Activated naive CD4-positive, alpha-beta T cell (primary cell): ENCODE measurements at places on chromosomes 3 and 15.

GRCh38 chr3:72601983-72602750 is 246.1 kb downstream of the SHQ1 start:
- DNase-seq: no peak

DNA sequence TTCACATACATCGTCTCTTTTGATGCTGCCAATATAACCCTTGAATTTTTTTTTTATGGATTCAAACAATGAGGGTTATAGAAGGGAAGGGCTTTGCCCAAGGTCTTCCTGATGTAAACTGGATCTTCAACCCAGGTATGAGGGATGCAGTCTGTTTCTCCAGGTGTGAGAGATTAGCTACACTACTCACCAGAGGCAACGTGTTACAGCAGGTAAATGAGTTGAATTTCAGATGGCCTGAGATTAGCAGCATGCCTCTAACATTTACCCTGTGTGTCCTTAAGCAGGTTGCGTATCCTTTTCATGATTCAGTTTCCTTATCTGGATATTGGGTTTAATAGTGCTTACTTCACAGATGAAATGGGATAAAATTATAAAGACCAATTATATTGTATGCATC is 1.9 kb downstream of the RTP4 start:
- no peak for DNase-seq

DNA sequence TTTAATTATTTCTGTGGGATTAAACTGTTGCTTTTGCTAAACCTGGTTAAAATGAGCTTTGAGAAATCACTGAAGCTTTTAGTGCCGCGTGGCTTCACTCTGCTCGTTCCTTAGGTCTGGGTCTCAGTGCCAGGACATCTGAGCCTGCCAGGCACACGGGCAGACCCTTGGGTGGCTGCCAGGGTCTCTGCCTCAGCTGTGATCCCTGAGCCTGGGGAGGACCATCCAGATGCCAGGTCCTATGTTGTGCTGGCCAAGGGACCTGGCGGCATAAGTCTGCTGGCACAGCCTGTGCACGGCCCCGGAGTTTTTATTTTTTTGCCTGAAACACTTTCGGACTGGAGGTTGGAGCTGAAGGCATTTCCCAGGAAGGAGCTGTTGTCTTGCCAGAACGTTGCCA is 328.1 kb downstream of the LRTM1 start:
- no peak for DNase-seq

GRCh38 chr3:115659253-115660220 is 36.2 kb downstream of the GAP43 start:
- DNase-seq: no peak

- no peak for DNase-seq
These were observed 111.0 kb downstream of the ERC2 start for GRCh38 chr3:56357266-56357665.

DNA sequence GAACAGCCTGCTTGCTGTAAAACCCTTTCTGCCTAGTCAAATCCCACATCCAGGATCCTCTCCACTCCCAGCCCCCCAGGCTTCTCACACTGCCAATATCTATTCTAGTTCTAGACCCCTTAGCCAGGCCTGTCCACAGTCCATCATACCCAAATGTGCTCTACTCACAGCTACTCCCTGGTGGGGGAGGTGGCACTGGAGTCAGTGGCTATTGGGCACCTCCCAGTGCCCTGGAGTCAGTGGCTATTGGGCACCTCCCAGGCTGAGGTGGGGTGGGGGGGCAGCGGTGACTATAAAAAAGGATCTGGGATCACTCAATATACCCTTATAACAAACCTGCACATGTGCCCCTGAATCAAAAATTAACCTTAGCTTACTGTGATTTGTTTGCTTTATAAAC is 773 bp upstream of the DISP2 start:
- DNase-seq: no peak

DNA sequence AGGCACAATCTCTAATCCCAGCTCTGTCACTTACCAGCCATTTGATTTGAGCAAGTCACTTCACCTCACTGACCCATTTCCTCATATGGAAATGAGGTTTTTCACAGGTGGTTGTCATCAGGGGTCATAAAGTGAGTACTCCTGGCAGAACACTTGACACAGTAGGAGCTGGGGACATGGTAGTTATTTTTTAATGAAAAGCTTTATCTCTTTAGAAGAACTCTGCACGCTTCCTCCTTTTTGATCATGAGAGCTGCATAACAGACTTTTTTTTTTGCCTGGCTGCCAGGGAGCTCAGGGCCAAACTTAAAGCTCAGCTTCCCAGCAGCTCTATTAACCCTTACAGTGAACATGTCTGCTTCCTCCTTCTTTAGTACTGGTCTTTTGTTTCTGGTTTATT is 8.4 kb downstream of the VWA5B2 start:
- no peak for DNase-seq

- DNase-seq: no peak
These were observed 761.7 kb downstream of the ROBO1 start for GRCh38 chr3:79006077-79006476.

GRCh38 chr3:101963902-101964362 is 114.6 kb downstream of the NFKBIZ start:
- DNase-seq: no peak

GRCh38 chr15:59260090-59260489 is 53.4 kb downstream of the LDHAL6B start:
- no peak for DNase-seq

GRCh38 chr3:128068156-128068620 is 16.0 kb downstream of the SEC61A1 start:
- DNase-seq: no peak
